ENCODE measurements at places on chromosomes 12 and 14.

- peak; percentile 51 for DNase-seq
Measured at GRCh38 chr14:104137297-104138097, 890 bp upstream of the KIF26A start.

DNA sequence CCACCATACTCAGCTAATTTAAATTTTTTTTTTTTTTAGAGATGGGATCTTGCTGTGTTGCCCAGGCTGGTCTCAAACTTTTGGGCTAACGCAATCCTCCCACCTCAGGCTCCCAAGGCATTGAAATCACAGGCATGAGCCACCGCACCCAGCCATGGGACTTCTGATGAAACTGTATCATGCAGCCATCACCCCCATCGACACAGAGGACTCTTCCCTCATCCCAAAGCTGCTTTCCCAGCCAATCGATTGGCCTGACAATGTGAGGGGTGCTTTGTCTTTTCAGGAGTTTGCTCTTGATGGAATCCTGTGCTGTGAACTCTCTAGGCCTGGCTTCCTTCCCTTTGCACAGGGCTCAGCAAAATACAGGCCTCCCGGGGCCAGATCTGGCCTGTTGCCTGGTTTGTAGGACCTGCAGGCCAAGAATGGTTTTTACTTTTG, 59.6 kb upstream of the NCOR2 start:
- no peak for DNase-seq

DNA sequence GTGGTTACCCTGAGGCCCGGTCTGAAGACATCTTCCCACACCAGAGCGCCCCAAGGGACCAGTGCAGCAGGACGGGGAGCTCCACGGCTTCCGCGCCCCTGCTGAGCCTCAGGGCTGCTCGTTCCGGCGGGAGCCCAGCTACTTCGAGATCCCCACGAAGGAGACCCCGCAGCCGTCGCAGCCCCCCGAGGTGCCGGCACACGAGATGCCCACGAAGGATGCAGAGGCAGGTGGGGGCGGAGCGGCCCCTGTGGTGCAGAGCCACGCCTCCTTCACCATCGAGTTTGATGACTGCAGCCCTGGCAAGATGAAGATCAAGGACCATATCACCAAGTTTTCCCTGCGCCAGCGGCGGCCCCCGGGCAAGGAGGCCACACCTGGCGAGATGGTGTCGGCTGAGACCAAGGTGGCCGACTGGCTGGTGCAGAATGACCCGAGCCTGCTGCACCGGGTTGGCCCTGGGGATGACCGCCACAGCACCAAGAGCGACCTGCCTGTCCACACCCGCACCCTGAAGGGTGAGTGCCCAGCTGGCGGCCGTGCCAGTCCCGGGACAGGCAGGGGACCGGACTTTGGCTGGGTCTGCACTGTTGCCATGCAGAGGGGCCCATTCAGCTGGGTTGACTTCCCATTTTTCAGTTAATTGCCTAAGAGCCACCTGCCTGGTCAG, 18.1 kb downstream of the CEP170B start:
- no peak for DNase-seq

DNA sequence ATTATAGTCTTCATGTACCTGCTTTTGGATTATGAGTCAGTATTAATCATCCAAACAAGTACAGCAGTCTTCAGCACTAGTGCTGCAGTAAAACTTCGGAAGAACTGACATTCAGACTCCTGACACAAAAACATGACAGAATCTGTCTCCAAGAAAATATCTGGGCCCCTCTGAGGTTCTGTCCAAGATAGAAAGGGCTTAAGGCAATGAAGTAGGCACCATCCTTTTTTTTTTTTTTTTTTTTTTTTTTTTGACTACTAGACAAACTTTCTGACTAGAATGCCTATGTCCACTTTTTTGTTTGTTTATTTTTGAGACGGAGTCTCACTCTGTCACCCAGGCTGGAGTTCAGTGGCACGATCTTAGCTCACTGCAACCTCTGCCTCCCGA, 112.5 kb downstream of the MED13L start:
- no peak for DNase-seq
